ENCODE measurements at places on chromosomes 2 and 18.

- no peak for ATAC-seq
Measured at GRCh38 chr2:203071148-203071547, 56.5 kb downstream of the NBEAL1 start.

DNA sequence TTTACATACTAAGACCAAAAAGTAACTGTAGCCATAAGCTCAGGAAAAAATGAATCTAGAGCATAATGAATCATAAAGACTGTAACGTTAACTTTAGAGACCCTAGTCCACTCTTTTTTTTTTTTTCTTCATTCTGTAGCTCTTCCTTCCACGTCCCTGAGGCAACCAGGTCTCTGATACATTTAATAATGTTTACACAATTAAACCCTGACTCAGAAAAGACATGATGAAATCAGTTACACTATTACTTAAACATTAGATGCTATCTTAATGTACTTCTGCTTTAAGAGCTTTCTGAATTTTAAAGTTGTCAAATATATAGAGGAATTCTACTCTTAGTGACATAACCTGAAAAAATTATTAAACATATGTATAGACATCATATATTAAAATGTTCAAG, 1121.5 kb upstream of the DDX18 start:
- ATAC-seq = no peak

GRCh38 chr2:12734914-12735654, 18.3 kb downstream of the TRIB2 start:
- peak; percentile 58 for ATAC-seq

DNA sequence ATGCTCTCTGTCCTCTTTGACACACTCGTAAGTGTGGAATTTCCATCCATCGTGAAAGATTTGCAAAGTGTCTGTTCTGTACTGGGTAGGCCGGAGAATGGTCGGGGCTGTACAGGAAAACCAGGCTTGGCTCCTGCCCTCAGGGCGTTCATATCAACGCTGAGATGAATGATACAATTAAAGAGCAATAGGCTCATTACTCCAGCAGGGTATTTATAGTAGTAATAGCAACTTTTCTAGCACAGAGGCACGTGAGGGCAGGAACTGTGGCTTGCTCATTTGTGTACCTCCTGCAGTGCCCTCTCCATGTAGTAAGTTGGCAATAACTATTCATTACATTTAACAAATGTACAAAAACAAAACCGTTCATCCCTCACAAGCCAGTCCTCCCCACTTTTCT, 5.3 kb upstream of the NCK2 start:
- ATAC-seq = peak; percentile 31

- ATAC-seq = no peak
Measured at GRCh38 chr2:79729532-79729931, 216.7 kb downstream of the CTNNA2 start.

GRCh38 chr2:143209570-143210445, 80.6 kb downstream of the ARHGAP15 start:
- ATAC-seq = no peak

DNA sequence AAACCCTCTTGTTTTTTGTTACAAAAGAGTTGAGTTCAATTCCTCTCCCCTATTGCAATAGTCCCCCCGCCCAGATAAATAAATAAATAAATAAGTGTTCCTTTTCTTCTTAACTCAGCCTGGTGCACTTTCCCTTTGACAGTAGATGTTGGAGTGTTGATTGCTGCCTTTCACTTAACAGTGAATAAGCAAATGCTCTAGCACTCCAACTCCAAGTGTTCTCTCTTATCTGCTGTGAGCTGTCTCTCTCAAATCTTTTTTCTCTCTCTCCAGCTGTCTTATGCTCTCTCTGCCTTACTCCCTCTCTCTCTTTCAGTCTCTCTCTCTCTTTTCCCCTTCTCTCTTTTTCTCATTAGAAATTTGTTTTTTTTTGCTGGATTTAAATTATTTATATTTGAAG, 216.7 kb downstream of the TMX3 start:
- no peak for ATAC-seq

- ATAC-seq = no peak
Measured at GRCh38 chr2:39981883-39982311, 202.8 kb upstream of the THUMPD2 start.

DNA sequence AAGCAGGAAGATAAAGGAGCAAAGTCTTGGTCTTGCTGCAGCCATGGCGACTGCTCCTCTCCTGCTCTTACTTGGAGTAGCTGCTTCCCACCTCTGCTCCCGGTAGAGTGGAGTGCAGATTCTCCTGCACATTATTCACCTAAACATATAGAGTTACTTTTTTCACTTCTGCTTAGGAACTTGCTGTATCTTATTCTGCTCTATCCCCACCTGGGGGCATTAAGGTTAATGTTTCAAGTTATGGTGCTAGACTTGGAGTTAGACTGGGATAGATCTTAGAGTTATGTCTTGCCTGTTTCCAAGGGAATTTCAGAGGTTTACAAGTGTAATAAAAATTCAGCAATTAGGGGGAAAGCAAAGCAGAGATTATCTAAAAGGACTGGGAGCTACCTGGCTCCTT, 144.2 kb downstream of the SETBP1 start:
- no peak for ATAC-seq

DNA sequence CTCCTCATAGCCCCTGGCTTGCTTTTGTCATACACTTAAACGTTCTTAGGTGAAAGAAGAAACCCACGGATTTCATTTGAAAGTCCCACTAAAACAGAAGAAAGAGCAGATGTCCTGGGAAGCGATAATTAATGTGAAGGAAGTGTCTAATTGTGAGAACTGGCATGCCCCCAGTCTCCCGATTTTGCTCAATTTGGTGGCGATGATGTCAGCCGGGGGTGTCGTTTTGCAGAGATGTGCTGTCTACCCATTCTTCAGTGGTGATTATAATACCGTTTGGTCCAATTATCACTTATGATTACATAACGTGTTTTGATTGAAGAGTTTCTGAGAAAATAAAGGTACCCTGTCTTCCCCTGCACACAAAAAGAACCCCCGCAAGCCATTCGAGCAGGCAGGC, 103.1 kb downstream of the RTN4 start:
- no peak for ATAC-seq

DNA sequence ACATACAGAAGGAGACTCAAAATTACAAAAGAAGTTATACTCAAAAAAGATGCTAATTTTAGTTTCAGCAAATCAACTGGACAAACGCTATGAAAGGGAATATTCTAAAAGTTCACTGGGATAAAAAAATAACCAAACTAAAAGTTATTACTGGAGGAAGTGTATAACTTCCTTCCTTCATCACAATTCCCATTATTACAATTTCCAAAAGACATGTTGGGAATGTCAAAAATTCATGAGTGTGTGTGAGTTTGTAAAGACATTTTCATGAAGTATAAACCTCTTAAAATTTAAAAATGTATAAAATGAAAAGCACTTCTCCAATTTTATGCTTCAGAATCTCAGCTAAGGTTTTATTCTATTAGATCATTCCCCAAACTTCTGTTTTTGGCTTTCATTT, 67.8 kb downstream of the MERTK start:
- no peak for ATAC-seq

- peak; percentile 85 for ATAC-seq
Measured at GRCh38 chr2:101361522-101361921, 25.8 kb downstream of the CREG2 start.

GRCh38 chr2:158232476-158232875, 130.8 kb downstream of the UPP2 start:
- no peak for ATAC-seq

DNA sequence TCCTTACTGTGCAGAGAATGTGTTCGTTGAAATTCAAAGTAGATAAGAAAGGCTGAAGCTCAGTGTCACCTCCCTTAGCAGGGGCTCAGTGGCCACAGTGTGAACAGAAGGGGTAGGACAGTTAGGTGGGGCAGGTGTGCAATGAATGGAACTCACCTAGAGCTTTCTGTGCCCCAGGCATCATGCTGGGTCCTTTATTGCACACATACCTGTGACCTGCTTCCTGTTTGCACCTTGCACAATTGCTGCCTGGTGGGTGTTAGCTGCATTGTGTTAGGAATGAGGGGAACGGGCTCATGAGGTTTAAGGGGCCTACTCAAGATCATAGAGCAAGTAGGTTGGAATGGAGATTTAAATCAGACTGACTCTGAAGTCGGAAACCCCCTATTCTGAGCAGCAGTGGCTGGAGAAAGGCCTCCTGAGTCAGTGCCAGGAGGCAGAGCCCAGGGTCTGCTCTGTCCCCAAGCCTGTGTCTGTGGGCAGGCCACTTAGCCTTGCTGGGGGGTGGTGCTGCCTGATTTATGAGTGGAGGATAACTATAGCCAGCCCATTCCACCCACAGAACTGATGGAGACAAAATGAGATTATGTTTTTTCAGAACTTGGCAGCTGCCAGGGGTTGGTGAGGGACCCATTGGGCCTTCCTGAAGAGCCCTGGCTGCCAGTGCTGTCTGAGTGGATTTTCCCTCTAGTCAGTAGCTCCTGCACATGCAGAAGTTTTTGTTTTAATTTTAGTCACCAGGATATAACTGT, 76.2 kb downstream of the NPAS2 start:
- ATAC-seq = no peak

GRCh38 chr2:44295633-44296359, 20.5 kb downstream of the SLC3A1 start:
- ATAC-seq = no peak

DNA sequence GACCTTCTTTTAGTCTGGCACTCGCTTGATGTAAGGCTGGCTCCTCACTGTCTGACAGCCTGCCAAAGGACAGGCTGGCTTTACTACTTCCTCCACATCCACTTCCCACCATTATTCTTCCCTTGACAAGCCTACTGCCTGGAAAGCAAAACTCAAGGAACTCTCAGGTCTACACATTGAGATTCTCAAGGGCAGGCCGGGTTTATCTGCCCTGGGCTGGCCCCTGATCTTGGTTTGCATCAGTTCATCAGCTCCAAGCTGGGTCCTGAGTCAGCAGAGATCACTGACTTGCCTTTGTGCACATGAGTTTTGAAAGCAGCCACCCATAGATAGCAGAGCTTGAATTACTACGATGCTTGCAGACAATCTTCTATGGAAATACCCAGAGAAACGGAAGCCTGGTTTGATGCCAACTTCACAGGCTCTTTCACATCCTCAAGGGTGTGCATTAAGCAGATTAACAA, 53.9 kb downstream of the KCTD18 start:
- ATAC-seq = peak; percentile 52

GRCh38 chr2:1052771-1053191, 102.1 kb downstream of the SNTG2 start:
- ATAC-seq = no peak

DNA sequence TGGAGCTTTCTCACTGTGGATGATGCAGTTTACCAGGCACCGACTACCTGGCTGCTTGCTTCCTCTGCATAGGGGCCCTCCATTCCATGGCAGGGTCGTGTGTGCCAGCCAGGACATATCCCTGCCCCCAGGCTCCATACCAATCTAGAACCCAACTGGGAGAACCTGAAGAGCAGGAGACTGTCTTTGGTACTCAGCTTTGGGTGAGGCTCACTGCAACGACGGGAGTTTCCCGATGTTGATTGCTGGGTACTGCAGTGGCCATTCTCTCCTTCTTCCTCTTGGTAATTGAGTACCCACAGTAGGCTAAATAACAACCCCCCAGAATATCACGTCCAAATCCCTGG, 133.3 kb upstream of the SERTAD2 start:
- no peak for ATAC-seq

- peak; percentile 55 for ATAC-seq
Measured at GRCh38 chr2:219230059-219230540, 494 bp downstream of the ANKZF1 start.

DNA sequence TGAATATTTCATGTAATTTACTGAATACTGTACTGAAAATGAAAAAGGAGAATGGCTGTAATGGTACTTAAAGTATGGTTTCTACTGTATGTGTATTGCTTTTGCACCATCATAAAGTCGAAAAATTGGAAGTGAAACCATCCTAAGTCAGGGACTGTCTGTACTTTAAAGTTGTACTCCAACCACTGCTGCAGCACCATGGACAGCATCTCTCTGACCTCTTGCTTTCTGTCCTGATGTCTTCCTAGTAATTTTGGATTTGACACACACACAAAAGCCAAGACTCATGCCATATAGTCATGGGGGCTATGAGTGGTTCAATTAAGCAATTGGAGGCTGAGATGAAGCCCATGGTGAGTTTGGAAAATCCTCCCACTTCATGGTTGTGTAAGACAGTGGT, 256.3 kb upstream of the PKDCC start:
- no peak for ATAC-seq

GRCh38 chr2:144382849-144383248, 137.1 kb downstream of the ZEB2 start:
- peak; percentile 95 for ATAC-seq

DNA sequence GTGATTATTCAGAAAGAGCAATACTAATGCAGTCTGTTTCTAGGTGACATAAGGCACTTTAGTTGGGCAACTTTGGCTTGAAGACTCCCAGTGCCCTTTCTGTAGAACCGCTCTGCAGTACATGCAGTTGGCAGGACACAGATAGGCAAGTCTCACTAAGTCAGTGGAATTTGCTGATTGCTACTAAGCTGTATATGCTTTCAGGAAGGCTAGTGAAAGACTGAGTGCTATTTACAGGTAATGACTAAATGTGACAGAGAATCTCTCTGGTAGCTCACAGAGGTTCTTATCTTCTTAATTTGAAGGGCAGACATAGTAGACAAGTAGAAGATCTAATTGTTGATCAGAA, 243.0 kb downstream of the WDPCP start:
- ATAC-seq = no peak

DNA sequence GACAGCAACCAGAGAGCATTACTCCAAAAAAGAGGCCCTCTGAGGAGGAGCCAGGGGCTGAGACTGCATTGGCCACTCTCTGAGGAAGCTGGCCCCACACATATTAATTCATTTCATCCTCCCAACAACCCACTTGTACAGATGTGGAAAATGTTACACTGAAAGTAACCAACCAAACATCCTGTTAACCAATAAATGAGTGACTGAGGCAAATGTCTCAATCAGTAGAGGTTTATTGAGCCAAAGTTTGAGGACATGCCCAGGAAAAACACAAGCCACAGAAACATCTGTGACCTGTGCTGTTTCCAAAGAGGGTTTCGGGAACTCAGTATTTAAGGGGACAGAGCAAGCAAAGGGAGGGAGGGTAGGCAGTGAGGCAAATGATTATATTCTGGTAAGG, 53.0 kb downstream of the SKA1 start:
- ATAC-seq = no peak

DNA sequence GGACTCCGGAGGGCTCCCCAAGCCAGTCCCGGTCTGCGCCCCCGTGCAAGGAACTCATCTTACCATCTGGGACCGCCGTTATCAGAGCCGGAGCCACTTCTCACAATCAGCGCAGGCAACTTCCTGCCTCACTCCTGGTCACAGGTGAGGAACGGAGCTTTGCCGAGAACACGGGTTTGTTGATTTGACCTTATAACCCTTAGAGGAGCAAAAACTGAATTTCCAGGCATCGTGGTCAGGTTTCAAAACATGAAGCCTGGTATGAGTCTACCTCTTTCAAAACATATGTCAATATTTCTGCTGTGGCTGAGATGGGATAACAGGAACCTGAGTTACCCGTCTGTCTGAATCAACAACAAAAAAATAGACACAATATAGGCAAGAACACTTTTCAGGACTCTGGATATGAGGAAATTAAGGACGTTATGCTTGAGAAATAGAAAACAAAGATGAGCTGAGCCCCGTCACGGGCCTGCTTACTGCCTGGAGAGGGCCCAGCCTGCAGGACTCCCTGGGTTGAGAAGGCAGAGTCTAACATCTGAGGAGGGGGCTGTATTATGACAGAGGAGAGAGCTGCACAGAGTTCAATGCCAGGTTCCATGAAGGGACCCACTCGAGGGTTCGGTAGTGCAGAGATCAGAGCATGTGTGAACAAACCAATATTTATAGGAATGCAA, 148.7 kb downstream of the NDUFA10 start:
- ATAC-seq = no peak

GRCh38 chr2:65746931-65747675, 314.7 kb upstream of the SPRED2 start:
- ATAC-seq = no peak

Data from activated T-helper 17 cell treated with anti-CD3 and anti-CD28 coated beads, Interleukin-2, amount 50 U/mL, for 72 hours (primary cell).